Sigmoid colon (tissue), 7 donors: ENCODE measurements at places on chromosomes 13 and 19. TPM values are rescaled to one million over a fixed set of nuclear protein-coding genes. Genes with fewer than 3 reads are reported as not detected.

The PLVAP gene
- 19.7 TPM for total RNA-seq

The GIPC3 gene
- total RNA-seq: 0.83 TPM

The LAIR1 gene
- total RNA-seq: 17.5 TPM

DNA sequence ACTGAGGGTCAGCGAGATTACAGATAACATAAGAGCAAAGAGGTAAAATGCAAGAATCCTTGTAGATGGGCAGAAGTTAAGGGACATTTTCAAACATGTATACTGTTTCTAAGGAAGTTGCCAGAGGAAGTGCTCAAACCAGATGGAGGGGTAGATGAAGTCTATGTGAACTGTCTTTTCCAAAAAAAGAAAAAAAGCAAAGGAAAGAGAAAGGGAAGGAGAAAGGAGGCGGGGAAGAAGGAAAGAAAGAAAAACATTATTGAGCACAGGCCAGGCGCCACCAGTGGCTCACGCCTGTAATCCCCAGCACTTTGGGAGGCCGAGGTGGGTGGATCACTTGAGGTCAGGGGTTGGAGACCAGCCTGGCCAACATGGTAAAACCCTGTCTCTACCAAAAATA, 5.3 kb downstream of the DMAC2 start:
- no peak for DNase-seq

GRCh38 chr13:43797869-43798268, 11.1 kb upstream of the ENOX1 start:
- DNase-seq: no peak
